Neural progenitor cell (in vitro differentiated cells): ENCODE measurements at places on chromosomes 2 and 18. TPM values are rescaled to one million over a fixed set of nuclear protein-coding genes. Genes with fewer than 3 reads are reported as not detected.

GRCh38 chr2:19835781-19836281, 66.0 kb downstream of the TTC32 start:
- no peak for DNase-seq

DNA sequence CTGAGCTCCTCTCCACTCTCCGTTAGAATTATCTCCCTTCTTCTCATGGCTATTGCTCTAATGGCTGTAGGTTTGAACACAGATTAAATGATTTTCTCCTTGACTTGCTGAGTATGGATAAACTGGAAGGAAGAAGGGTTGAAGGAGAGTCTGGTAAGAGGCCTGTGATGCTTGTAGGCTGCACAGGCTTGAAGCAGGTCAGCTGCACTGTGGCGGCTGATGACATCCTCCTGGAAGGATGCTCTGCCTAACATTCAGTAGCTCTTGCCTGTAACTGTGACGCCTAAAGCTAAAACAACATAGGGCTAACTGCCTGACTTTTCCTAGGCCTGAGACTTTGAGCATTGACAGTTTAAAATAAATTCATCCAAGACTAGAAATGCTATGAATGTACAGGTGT, 166.3 kb downstream of the MREG start:
- no peak for DNase-seq

DNA sequence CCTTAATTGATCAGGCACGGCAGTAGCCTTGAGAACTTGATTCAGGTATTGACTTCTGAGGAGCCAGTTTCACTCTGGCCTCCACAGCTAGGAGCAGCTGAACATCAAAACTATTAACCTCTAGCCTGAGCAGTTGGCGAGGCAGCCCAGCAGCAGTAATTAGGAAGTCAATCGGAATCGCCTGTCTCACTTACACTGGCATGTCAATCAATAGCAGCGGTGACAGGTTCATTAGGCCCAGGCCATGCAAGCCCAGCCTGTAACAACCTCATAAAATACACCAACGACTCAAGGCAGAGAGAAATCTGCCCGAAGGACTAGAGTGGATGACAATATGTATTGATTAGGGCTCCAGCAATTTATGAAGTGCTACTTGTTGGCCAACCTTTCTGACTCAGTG, 255.4 kb upstream of the SKOR2 start:
- DNase-seq, result no peak

GRCh38 chr2:203761121-203761520, 54.7 kb downstream of the CD28 start:
- DNase-seq, result no peak

- peak; percentile 59 for DNase-seq
Observed at GRCh38 chr18:56748698-56749268, 97.6 kb downstream of the WDR7 start.

- DNase-seq, result no peak
Observed at GRCh38 chr18:30103881-30104280, 938.7 kb downstream of the DSC3 start.

- no peak for DNase-seq
Observed at GRCh38 chr2:101160454-101160853, 9.3 kb upstream of the TBC1D8 start.

GRCh38 chr2:1370461-1370860, 42.8 kb upstream of the TPO start:
- no peak for DNase-seq

DNA sequence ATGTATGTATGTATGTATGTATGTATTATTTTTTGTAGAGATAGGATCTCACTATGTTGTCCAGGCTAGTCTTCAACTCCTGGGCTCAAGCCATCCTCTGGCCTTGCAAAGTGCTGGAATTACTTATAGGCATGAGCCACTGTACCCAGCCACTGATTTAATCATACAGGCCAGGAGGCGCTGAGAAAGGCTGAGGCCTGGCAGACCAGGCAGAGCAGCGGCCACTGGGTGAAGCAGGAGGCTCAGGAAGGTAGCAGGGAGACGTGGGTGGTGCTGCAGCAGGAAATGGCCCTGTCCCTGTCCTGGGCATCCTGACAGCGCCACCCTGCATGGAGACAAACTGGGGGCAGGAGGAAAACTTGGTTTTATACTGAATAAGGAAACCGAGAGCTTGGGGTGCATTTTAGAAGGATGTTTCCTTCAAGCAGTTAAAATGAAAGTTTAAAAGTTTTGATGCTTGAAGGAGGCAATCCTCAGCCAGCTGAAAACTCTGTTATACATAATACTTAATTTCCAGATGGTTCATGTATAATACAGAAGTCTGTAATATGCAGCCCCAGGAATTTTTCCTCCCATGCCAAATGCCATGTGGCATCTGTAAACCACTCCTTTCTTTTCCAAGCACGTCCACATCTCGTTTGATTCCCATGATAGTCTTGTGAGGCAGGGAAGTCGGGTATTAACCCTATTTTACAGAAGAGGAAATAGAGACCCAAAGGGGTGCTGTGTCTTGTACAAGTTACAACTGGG, 182.4 kb downstream of the CELF4 start:
- DNase-seq, result no peak

DNA sequence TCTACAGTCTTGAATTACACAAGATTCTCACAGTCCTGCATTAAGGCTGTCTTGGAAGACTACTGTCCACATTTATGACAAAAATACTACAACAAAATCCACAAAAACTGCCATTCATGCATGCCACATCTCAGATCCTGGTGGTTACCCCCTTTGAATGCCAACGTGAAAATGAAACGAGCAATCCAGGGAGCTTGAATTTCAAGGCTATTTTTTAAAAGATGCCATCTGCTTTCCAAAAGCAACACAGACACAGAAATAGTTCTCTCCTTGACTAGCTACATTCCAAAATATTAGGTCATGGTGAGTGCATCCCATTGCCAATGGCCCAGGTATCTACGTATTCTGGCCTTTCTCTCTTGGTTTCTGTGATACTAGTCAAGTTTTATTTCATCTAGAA, 36.3 kb downstream of the IRS1 start:
- no peak for DNase-seq

DNA sequence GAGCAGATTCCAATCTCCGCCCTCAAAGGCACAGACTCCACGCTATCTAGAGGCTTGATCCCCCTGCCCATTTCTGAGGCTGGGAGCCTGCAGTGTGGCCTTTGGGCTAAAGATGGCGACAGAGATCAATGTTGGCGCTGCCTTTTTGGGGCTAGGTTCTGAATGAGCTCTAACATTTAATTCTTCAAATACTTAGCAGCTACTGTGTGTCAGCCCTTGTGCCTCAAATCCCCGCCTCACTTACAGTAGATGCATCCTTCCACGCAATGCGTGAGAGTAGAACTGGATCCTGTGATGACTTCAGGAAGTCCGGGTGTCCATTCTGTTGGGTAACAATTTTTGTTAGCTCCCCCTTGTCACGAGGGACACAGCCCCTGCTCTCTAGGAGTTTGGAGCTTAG, 12.4 kb downstream of the IL1F10 start:
- peak; percentile 71 for DNase-seq

DNA sequence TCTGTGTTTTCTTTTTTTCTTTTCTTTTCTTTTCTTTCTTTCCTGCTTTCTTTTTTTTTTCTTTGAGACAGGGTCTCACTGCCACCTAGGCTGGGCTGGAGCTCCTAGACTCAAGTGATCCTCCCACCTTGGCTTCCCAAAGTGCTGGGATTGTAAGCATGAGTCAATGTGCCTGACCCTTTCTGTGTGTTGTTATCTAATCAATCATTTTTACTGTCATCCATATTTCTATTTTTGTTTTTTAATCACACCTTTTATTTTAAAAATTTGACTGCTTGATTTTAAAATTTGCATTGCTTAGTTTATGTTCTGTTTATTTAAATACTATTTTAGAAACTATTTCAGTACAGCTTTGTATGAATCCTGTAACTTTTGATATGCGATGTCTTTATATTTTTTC, 19.2 kb downstream of the LCLAT1 start:
- DNase-seq, result no peak

- no peak for DNase-seq
Observed at GRCh38 chr18:78242806-78243205, 736.8 kb upstream of the SALL3 start.

- no peak for DNase-seq
Observed at GRCh38 chr2:221677688-221678087, 105.6 kb upstream of the EPHA4 start.

DNA sequence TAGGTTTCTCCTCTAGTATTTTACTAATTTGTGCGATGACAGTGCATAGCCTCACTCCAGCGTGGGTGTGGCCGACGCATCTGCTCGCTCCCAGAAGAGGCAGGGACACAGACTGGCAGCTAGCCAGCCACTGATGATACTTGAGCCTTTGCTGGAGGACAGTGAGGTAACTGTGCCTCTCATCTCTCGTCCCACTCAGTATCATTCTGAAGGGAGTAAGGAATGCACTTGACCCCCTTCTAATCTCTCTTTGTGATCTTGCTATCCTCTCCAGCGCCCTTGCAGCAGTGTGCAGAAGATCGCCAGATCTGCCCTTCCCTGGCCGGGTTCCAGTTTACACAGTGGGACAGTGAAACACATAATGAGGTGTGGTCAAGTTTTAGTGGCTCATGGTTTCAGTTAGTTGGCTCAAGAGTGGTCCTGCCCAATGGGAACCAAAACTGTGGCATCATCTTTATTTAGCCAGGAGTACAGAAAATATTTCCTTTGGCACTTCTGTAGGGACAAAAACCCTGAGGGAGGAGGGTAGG, 17.5 kb downstream of the NCAPH start:
- DNase-seq, result no peak

GRCh38 chr2:174977364-174977763, 27.8 kb downstream of the CHN1 start:
- DNase-seq, result no peak

GRCh38 chr2:34666821-34667220, 1067.7 kb upstream of the FAM98A start:
- no peak for DNase-seq

DNA sequence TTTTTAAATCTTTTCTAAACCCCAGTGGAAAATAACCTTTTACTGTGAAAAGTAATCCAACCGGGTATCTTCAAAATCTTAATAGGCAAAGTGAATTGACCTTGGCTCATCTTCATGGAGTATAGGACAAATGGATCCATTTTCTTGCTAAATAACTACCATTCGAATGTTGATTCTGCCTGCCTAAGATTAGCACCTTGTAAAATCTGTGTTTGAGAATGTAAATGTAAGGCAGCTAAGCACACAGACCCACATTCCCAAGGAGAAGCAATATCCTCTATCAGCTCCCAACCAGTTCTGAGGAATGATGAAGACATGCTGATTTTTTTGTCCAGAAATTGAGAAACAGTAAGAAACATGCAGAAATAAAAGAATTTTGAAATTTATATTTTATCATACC, 509.8 kb upstream of the SMIM21 start:
- no peak for DNase-seq

- DNase-seq, result no peak
Observed at GRCh38 chr18:40529478-40529877, 1425.6 kb upstream of the PIK3C3 start.

DNA sequence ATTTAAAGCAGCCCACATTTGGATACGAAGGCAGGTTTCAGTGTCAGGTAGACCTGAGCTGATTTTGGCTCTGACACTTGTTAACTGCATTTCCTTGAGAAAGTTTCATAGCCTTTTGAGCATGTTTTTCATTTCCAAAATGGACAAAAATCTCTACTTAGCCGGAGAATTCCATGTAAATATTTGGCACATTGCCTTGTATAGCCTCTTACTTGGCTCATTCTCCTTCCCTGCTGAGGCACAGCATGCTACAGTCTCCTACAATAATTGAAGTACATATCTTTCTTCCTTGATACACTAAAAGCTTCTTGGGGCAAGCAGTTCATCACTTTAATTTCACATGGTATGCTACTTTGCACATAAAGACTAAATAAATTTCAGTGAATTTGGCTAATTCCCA, 772.2 kb upstream of the CHAC2 start:
- DNase-seq, result no peak

DNA sequence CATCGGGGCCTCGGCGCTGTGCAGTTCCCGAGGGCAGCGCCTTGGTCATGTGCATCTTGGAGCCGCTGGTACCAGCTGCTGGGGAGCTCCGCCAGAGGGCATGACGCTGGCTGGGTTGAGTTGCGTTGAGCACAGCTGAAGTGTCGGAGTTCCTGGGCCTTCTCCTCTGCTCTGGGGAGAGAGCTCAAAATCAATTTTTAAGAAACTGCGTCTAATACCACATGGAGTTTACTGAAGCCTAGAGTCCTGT, 48.7 kb downstream of the GREB1 start:
- no peak for DNase-seq

- DNase-seq, result no peak
Observed at GRCh38 chr18:55089610-55090009, 130.3 kb upstream of the CCDC68 start.

DNA sequence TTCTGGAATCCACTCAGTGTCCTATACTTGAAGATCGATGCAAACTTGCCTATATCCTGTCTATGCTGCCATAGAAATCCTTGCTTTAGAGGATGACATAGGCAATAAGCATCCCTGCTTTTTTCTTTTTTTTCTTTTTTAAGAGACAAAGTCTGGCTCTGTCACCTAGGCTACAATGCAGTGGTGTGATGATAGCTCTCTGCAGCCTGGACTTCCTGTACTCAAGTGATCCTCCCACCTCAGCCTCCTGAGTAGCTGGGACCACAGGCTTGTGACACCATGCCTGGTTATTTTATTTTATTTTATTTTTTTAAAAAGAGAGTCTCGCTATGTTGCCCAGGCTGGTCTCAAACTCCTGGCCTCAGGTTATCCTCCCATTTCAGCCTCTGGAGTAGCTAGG, 76.9 kb downstream of the LBH start:
- no peak for DNase-seq

- no peak for DNase-seq
Observed at GRCh38 chr18:21479721-21480120, 120.8 kb downstream of the ESCO1 start.

- DNase-seq, result no peak
Observed at GRCh38 chr2:212814941-212815340, 276.3 kb upstream of the ERBB4 start.

GRCh38 chr2:130388221-130388907, 32.5 kb downstream of the PTPN18 start:
- DNase-seq, result no peak

- peak; percentile 98 for DNase-seq
Observed at GRCh38 chr2:26847655-26848335, at the start of gene DPYSL5. TSS of gene DPYSL5 (plus strand) at chr2:26848132. CDS start at chr2:26898500, 50,368 bp downstream.

- DNase-seq, result no peak
Observed at GRCh38 chr2:74373985-74374384, 6.1 kb downstream of the DCTN1 start.

DNA sequence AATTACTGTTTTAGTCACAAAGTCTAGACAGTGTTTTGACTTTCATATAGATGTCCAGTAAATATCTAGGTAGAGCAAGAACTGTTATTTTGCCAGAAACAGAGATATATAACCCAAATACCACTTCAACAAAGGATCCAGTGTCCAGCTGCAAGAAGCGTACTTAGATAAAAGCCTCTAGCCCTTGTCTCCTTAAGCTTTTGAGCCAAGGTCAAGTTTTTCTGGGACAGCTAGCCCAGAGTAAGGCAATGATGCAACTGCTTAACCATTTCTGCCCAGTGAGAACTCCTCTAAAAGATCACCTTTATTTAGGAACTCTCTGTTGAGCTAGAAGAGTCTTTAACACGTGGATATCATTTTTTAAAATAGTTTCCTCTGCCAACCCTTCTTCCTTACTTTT, 1424.9 kb upstream of the NXPH2 start:
- DNase-seq, result no peak

The PJVK gene
- total RNA-seq, result 3.0 and 4.4 TPM in 2 replicates

The PTPRN gene
- total RNA-seq, result 0.60 and 4.2 TPM in 2 replicates

The CREG2 gene
- total RNA-seq, result 0.28 TPM in 1 of 2 replicates, not detected in the other

The ANO7 gene
- 1.8 TPM in 1 of 2 replicates, not detected in the other for total RNA-seq

The RNF103 gene
- 15.9 and 26.5 TPM in 2 replicates for total RNA-seq

The HADHB gene
- 36.5 and 40.6 TPM in 2 replicates for total RNA-seq

The PROKR1 gene
- total RNA-seq, result 1.8 and 2.1 TPM in 2 replicates

The ERFE gene
- total RNA-seq, result 0.09 TPM in 1 of 2 replicates, not detected in the other

The KLHL30 gene
- 0.06 TPM in 1 of 2 replicates, not detected in the other for total RNA-seq
